ENCODE measurements at places on chromosomes 3 and 15. TPM values are rescaled to one million over a fixed set of nuclear protein-coding genes. Genes with fewer than 3 reads are reported as not detected.

- H3K27ac ChIP-seq: no peak overlapping the region
- no peak overlapping the region for H3K4me3 ChIP-seq
- no peaks in the 10 kb centered on the region for H3K27me3 ChIP-seq
- peaks cover 6% of the 10 kb centered on the region for H3K36me3 ChIP-seq
Measured at GRCh38 chr15:22243440-22244130, 163.3 kb downstream of the OR4M2 start.

The SH2D7 gene
- polyA plus RNA-seq: not detected

GRCh38 chr3:11950576-11950975 lies 53.6 kb upstream of the SYN2 start:
- H3K36me3 ChIP-seq: no peaks in the 10 kb centered on the region
- no peak overlapping the region for H3K27ac ChIP-seq
- no peaks in the 10 kb centered on the region for H3K4me1 ChIP-seq
- H3K4me3 ChIP-seq: no peak overlapping the region
- H3K27me3 ChIP-seq: peaks cover 2% of the 10 kb centered on the region

GRCh38 chr3:160401291-160402095 lies 2.0 kb downstream of the SMC4 start:
- no peak for DNase-seq
- H3K4me1 ChIP-seq: peaks cover 62% of the 10 kb centered on the region
- H3K27me3 ChIP-seq: peaks cover 19% of the 10 kb centered on the region
- H3K4me3 ChIP-seq: peak overlapping the region; percentile 86
- peak overlapping the region; percentile 81 for H3K27ac ChIP-seq

DNA sequence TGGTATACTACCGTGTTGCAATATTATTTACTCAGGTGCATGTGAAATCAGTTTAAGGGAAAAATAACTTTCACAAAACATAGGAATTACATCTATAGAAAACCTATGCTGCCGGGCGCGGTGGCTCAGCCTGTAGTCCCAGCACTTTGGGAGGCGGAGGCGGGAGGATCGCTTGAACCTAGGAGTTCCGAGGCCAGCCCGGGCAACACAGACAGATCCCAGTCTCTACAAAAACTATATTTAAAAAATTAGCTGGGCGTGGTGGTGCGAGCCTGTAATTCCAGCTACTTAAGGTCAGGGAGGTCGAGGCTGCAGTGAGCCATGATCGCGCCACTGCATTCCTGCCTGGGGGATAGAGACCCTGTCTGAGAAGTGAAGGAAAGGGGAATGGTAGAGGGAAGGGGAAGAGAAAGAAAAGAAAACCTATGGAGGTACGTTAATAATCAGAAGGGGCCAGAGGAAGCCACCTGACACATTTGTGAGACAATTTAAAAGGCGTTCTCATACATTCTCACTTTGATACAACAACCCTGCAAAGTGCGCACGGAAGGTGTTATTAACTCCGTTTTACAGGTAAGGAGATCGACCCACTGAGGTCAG lies 456 bp upstream of the TMEM62 start:
- peaks cover 8% of the 10 kb centered on the region for H3K36me3 ChIP-seq
- peak overlapping the region; percentile 96 for H3K27ac ChIP-seq
- peaks cover 24% of the 10 kb centered on the region for H3K4me1 ChIP-seq
- peak overlapping the region; percentile 92 for H3K4me3 ChIP-seq
- no peak for DNase-seq
- peaks cover 2% of the 10 kb centered on the region for H3K27me3 ChIP-seq

The ACTC1 gene
- polyA plus RNA-seq: not detected

DNA sequence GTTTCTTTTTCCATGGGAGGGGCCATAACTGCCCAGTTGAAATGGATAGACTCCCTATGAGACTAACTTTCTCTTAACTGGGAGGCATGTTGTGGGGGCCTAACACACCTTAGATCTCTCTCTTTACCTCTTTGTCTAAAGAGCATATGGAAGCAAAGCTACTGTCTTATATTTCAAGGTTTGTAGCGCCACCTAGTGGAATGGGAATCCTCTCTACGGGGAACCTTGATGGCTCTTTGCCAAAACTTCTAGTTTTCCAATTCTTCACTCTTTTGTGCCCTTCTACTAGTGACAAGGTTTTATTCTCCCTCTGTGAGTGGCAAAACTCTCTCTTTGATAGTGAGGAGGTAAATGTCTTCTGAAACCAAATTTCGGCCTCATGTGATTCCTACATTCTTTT lies 1030.4 kb upstream of the CADM2 start:
- H3K4me1 ChIP-seq: no peaks in the 10 kb centered on the region
- H3K4me3 ChIP-seq: no peak overlapping the region
- no peaks in the 10 kb centered on the region for H3K27me3 ChIP-seq
- no peak overlapping the region for H3K27ac ChIP-seq
- H3K36me3 ChIP-seq: peaks cover 3% of the 10 kb centered on the region

The GPR176 gene
- polyA plus RNA-seq: not detected

The ANP32A gene
- 147 TPM for polyA plus RNA-seq

DNA sequence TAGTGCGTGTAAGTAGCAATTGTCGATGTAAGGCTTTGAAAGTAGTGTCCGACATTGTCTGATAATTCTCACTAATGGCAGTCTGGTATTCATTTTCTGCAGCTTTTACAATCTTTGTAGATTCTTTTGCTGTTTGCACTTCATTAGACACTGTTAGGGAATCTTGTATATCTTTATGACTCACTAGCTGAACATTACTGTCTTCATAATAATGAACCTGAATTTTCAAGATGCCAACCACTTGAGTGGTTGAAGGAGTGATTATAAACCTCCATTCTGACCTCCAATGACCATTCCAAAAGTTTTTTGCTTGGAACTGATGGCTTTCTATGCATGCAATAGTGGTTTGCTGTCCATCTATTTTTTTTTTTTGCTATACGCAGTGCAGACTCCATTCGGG lies 76.4 kb upstream of the MFGE8 start:
- peaks cover 6% of the 10 kb centered on the region for H3K27me3 ChIP-seq
- no peak for DNase-seq
- H3K4me1 ChIP-seq: no peaks in the 10 kb centered on the region
- H3K4me3 ChIP-seq: no peak overlapping the region
- H3K27ac ChIP-seq: no peak overlapping the region

DNA sequence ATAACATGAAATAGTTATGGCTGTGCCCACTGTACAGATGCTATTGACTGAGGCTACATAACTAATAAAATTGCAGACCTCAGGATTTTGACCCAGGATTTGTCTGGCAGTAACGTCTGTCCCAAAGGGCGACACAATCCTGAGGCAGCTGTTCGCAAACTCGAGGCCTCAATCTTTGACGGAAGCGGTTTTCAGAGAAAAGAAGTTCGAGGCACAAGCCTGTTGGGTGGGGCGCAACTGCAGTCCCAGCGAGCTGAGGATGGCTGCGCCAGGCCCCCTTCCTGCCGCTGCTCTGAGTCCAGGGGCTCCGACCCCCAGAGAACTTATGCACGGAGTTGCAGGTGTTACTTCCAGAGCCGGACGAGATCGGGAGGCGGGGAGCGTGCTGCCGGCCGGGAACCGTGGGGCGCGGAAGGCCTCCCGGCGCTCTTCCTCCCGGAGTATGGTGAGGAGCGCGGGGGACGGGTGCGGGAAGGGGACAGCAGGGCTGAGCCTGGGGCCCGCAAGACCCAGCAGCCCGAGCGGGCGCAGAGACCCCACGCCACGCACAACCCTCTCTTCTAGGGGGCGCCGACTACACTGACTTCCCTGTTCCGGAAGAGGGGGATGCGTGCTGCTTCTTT lies at the start of gene PARP15:
Gene PARP15 (plus strand): TSS at position 242 of the 623 bp plus-strand sequence. CDS start 18 bp downstream, at position 260.
- peak; percentile 48 for DNase-seq
- H3K36me3 ChIP-seq: peaks cover 24% of the 10 kb centered on the region
- H3K27ac ChIP-seq: peak within 1 kb of the TSS; percentile 96
- no peaks in the 10 kb centered on the region for H3K27me3 ChIP-seq
- H3K4me3 ChIP-seq: peak within 1 kb of the TSS; percentile 100

DNA sequence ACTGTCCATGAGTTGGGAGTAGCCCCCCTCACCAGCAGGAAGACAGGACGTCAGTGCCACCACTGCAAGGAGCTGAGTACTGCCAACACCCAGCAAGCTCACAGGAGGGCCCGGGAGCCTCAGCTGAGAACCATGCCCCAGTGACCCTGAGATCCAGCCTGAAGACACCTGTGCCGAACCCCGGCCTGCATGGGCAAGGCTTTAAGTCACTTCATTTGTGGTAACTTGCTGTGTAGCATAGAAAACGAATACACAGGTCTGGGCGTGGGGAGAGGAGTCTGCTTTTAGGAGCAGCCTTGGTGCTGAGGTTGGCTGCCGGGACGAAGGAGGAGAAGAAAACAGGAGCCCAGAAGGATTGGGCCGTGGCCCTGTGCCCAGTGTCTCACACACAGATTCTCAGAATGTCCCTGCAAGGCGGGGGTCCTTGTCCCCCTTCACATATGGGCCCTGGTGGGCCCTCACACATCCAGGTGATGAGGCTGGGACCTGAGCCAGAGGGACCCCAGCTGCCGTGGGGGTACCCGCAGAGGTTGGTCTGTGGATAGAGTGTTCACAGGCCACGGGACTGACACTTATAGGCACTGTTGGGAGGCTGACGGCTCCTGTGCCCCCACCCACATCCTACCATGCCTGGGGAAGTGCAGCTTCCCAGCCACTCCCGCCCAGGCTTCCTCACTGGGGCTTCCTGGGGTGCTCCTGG lies 85.3 kb downstream of the PLXNA1 start:
- no peaks in the 10 kb centered on the region for H3K4me1 ChIP-seq
- H3K27ac ChIP-seq: no peak overlapping the region
- no peak overlapping the region for H3K4me3 ChIP-seq
- peaks cover 7% of the 10 kb centered on the region for H3K27me3 ChIP-seq
- no peaks in the 10 kb centered on the region for H3K36me3 ChIP-seq

GRCh38 chr3:184785890-184786279 lies 26.1 kb upstream of the VPS8 start:
- H3K36me3 ChIP-seq: no peaks in the 10 kb centered on the region
- H3K4me1 ChIP-seq: peaks cover 19% of the 10 kb centered on the region
- no peaks in the 10 kb centered on the region for H3K27me3 ChIP-seq
- DNase-seq: no peak
- H3K27ac ChIP-seq: no peak overlapping the region

DNA sequence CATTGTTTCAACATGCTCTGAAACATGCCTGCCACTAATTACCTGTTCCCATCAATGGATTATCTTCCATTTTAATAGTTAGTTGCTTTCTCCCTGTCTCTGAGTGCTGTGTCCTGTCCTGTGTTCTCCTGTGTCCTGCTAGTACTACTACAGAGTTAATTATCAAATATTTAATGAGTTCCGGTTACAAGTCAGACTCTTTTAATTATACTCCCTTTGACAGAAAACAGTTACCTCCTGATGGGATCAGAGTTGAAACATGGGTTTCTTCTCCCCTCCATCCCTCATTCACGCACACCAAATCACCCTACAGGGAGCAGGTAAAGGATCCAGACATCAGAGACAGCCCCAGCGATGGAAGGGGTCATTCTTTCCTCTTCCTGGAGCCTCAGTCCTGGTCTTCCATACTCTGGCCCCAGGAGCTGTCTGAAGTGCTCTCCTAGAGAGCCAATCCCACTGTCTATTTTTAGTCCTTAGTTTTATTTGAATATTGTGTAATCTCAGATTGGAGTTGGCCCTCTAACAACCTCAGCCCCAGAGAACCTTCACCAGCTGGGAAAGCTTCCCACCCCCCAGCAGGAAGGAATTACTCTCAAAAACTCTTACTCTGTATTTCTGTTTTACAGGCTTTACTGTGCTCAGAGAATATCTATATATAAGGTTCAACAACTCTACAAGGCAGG lies 137.0 kb upstream of the C2CD4B start:
- H3K27me3 ChIP-seq: no peaks in the 10 kb centered on the region
- DNase-seq: no peak
- H3K36me3 ChIP-seq: no peaks in the 10 kb centered on the region
- no peak overlapping the region for H3K4me3 ChIP-seq
- H3K4me1 ChIP-seq: peaks cover 7% of the 10 kb centered on the region
- no peak overlapping the region for H3K27ac ChIP-seq

The DUOX1 gene
- 3.4 TPM for polyA plus RNA-seq

DNA sequence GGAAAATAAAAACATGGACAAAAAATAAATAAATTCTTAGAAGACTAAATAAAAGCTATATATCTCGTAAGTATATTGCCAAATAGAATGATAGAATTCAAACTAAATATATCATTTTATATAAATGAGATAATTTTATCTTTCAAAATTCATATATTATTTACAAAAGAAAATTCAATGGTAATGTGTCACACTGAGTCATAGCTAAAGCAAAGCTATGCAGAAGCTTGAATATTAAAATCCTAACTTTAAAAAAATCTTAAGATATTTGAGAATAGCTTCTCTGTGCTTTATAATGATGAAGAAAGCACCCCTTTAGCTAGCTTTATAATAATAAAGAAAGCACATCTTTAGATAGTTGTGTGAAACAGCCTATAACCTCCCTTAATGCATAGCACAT lies 1010.8 kb downstream of the OTOL1 start:
- H3K4me1 ChIP-seq: no peaks in the 10 kb centered on the region
- no peaks in the 10 kb centered on the region for H3K27me3 ChIP-seq
- no peaks in the 10 kb centered on the region for H3K36me3 ChIP-seq
- no peak overlapping the region for H3K4me3 ChIP-seq

DNA sequence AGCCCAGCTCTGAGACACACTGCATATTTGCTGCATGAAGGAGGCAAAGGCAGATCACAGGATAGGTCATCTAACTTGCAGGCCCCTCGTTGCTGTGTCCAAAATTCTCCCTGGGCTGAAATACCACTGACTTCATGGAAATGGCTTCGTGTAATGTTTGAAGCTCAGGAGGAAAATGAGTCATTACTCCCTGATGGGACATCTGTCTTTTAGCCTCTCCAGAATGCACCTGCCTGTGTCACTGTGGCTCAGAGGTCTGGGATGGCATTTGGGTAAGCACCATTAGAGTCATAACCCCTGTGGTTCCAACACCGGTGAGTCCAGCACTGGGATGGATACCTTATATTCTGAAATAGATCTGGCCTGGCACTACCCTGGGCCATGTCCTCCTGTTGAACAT lies 51.5 kb downstream of the IL12A start:
- DNase-seq: no peak
- H3K27ac ChIP-seq: no peak overlapping the region
- peaks cover 5% of the 10 kb centered on the region for H3K27me3 ChIP-seq

Measured in immature natural killer cell (primary cell).